GDM1 (cell line): ENCODE measurements at places on chromosomes 5 and 9.

DNA sequence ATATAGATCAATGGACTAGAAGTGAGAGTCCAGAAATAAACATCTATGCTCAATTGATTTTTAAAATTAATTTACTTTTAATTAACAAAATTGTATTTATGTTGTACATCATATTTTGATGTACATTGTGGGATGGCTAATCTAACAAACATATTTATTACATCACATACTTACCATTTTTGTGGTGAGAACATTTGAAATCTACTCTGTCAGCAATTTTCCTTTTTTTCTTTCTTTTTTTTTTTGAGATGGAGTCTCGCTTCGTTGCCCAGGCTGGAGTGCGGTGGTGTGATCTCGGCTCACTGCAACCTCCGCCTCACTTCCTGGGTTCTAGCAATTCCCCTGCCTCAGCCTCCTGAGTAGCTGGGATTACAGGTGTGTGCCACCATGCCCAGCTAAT is 32.4 kb upstream of the SHB start:
- DNase-seq: no peak

DNA sequence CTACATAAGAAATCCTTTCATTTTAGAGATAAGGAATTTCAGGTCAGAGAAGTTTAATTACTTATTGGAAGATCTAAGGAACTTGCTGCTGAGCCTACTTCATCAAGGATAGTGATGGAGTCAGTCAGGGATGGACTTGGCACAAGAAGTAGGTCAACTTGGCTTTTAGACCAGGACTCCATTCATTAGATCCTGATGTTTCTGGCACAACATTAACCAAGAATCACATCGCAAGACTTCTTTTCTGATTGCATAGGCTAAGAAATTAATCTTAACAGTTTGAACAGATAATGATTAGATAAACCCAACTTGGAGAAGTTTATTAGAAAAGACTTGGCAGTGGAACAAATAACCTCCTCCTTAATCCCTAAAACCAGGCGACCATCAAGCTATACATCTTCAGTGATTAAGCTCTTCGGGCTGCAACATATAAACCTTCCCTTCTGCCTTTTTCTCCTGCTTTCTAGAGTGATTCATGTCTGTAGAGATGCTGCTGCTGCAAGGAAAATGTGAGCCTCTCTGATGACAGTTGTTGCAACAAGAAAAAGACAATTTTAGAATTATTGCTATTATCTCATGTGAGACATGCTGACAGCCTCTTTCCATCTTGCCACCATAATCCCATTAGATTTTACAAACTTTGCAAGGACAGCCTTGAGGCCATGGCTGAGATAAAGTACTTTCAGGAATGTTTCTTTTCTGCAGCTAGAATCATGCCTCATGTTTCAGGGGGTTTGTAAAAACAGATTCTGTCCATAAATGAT is 207.9 kb upstream of the SLC27A6 start:
- no peak for DNase-seq

DNA sequence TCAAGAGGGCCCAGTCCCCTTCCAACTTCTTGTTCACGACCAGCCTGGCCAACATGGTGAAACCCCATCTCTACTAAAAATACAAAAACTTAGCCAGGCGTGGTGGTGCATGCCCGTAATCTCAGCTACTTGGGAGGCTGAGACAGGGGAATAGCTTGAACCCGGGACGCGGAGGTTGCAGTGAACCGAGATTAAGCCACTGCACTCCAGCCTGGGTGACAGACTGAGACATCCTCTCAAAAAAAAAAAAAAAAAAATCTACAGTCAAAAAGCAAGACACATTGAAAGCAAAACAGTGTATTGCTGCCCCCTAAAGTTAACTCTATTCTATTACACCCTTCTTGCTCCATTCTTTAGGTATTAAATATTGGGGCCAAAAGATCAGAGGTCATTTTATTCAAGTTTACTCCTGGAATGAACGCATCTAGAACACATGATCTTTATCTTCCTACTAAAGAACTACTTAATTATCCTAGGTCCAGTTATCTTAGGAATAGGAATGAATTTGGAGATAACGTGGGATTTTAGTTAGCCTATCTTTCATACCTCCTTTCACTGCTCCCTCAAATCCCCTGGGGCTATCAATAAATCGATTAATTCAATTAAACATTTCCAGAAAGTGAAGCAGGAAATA is 2.4 kb downstream of the ATG12 start:
- DNase-seq: peak; percentile 12

GRCh38 chr5:74762599-74762998 is 4.3 kb downstream of the GFM2 start:
- no peak for DNase-seq

- DNase-seq: no peak
These were observed 129.8 kb downstream of the TMEM174 start for GRCh38 chr5:73302797-73303147.

GRCh38 chr5:113186061-113186460 is 209.5 kb downstream of the DCP2 start:
- DNase-seq: no peak

DNA sequence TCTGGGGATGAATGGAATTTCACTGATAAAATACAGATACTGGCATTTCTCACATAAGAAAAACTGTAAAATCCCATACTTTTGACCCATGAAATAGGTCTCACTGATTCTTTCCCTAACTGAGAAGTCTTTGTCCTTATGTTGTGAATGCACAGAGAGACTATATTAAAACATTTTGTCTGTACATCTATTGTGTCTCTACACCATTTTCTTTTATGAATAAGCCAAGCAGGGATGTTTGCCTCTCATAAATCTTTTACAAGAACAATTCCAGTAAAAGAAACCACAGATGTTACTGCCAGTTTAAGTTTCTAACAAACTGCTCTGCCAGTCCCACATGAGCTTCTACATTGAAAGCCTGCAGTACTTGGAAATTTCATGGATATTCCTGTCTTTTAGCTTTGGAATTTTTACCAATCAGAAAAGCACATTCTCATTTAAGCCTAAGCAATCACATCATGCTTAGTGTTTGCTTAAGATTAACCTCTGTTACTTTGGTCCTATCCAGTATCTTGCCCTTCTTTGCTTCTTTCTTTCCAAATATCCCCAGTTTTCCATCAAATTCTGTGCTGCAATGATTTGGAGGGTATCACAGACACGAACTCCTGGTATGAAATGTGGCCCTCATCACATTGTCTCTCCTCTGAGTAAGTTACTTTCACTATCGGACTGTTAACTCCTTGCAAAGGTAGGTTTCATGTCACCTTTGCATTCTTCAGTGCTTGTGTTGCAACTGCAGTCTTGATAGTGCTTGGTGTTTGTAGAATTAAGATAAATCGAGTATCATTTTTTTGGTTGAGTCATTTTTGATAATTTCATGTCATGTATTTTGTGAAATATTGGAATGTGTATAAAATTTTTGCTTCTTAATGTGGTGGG is 415.1 kb upstream of the ADAMTSL1 start:
- no peak for DNase-seq

DNA sequence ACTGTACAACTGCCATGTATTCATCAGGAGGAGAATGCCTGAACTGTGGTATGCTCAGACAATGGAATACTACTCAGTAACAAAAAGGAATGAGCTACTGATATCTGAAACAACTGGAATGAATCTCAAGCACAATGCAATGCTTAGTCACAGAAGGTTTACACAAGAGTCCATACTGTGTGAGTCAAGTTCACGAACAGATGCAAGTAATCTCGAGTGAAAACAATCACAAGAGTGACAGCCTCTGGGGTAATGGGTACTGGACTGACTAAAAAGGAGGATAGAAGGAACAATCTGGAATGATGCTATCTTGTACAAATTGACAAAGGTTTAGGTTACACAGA is 19.5 kb upstream of the GOLGA1 start:
- no peak for DNase-seq

DNA sequence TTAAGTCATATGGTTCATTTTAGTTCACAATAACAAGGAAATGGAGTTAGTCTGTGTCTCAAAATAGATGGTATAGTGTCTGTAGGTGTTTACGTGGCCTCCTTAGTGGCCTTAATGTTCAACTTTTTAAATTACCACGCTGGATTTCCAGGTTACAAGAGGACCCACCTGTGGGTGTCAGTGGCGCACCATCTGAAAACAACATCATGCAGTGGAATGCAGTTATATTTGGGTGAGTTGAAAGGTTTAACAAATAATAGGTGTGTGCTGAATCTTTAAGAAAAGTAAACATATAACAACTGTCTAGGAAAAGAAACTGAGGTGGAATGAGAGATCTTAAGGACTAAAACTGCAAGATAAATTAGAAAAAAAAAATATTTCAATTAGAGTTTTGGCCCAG is 2.9 kb downstream of the UBE2B start:
- DNase-seq: no peak

DNA sequence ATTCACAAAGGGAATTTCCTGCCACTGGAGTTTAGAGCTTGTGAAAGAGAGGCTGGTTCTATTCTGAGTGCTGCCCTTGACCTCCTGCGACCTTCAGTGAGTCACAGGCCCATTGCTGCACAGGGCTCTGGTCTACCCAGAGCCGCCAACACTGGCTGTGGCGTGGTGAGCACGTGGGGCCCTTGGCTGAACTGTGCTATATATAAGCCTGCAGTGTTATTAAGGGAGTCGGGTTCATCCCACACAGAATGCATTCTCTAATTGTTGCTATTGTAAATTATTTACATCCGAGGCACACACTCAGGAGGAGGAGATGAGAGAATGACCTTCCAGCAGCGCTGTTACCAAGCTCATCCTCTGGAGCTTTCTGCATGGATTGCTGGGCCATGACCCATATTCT is 47.1 kb downstream of the BRINP1 start:
- DNase-seq: no peak

- DNase-seq: no peak
These were observed 42.7 kb upstream of the COL5A1 start for GRCh38 chr9:134598884-134599245.

- DNase-seq: no peak
These were observed 68.4 kb upstream of the NR3C1 start for GRCh38 chr5:143471666-143472464.

GRCh38 chr9:124975131-124975530 is 34.2 kb upstream of the GOLGA1 start:
- DNase-seq: no peak

- no peak for DNase-seq
These were observed 46.9 kb downstream of the RASGRF2 start for GRCh38 chr5:81006947-81007636.
